ENCODE measurements at places on chromosomes 5 and 9.

- DNase-seq, result peak; percentile 70
These were observed 51.0 kb downstream of the HABP4 start for GRCh38 chr9:96500696-96501632.

DNA sequence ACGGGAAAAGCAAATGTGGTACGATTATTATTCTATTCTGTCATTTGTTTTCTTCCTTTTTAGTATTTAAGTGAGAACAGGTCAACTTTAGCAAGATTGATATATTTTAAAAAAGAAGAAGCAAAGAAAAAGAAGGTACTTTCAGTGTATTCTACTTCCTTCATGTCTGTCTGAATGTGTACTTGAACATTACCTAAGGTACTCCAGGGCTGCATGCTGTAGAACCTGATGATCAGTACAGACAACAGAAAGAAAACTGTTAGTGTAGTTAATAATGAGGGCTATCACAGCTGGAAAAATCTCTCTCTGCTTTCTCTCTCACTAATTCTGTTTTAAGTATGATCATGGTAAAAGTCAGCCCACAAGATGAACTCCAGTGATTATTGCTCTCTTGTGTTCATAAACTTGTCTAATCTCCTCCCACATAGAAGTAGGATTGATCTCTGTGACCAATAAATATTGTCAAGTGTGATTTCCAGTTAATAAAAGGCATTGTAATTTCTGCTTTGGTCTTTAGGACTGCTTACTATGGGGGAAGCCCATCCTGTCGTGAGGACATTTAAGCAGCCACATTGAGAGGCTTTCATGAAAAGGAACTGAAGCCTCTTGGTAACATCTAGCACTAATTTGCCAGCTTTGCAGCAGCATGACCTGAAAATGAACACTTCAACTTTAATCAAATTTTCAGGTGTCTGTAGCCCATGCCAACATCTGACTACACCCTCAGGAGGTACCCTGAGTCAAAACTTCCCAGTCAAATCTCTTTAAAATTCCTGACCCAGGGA lies 864.0 kb upstream of the ACO1 start:
- no peak for DNase-seq

- DNase-seq, result peak; percentile 42
These were observed 18.7 kb downstream of the LCP2 start for GRCh38 chr5:170278611-170279458.

DNA sequence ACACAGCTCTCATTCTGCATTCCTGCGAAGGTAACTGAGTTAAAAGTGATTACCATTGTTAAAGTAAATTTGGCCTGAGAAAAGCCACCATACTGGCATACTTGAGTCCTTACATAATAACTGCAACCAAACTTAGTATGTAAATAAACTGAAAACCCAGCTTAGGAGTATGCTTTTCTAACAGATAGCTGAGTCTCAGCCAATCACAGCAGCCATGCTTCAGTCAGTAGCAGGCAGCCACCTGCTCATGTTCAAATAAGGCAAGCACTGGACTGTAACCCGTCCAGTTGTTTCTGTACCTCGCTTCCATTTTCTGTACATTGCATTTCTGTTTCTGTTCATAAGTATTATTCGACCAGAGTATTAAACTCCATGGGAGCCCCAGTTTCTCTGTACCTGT lies 58.6 kb downstream of the GCNT4 start:
- DNase-seq, result no peak

GRCh38 chr9:136994180-136994887 lies 2.0 kb downstream of the CLIC3 start:
- no peak for DNase-seq

GRCh38 chr5:16797951-16798350 lies 138.1 kb downstream of the MYO10 start:
- DNase-seq, result no peak

GRCh38 chr9:117377046-117377445 lies 37.8 kb downstream of the ASTN2 start:
- no peak for DNase-seq

DNA sequence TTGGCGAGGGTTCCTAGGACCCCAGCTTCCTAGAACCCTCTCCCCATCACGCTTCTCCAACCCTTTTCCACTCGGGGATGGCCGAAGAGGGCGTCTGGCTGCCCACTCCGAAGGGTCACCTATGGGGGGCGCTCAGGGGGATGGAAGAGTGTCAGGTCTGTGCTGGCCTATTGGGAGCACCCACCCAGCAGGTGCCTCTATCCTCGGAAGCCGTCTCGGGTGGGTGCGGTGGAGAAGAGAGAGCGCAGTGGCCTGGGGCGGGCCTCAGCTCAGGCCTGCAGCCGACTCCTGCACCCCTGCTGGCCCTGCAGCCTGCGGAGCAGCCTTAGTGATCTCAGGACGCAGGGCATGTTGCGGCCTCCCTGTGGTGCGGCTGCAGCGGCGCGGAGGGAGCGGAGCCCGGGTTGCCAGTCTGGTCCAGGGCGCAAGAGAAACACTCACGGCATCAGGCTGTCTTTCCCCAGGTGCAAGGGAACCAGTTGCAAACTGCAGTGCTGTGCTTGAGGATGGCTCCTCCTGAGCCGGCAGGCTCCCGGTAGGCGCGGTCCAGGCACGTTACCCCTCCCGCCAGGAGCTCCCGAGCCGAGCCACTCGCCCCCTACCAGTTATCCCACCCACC lies 1.5 kb upstream of the IRX2 start:
- no peak for DNase-seq

DNA sequence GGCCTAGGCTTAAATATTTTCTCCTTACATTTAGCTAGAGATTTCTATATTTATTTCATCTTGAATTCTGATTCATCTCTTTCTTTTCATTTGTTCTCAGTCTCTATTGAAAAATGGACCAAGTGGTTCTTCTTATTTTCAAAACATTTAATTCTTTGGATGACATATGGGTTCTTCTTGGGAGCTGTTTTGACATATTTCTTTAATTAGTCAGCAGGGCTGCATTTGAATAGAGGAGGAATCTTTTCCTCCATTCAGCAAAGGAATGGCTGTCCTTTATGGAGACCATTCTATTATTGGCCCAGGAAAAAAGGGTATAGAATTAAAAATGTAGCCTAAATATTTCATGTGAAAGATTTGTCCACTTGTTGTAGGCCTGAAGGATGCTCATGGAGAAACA lies 109.9 kb downstream of the RPS23 start:
- no peak for DNase-seq

DNA sequence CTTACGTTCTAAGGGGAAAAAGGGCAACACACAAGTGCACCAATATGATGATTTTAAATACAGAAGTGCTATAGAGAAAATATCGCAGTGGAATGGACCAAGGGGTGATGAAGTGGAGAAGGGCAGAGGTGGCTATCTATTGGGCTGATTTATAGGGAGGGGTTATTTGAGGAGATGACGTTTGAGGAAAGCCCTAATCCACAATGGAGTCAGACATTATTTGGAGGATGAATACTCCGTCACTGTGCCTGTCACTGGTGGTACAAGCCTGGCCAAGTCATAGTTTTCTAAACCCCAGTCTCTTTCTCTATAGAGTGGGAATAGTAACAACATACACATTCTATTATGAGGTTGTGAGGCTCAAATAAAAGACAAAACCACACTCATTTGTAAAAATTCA lies 48.5 kb downstream of the MEF2C start:
- no peak for DNase-seq

- no peak for DNase-seq
These were observed 466.6 kb upstream of the DAB2 start for GRCh38 chr5:39891376-39891775.

DNA sequence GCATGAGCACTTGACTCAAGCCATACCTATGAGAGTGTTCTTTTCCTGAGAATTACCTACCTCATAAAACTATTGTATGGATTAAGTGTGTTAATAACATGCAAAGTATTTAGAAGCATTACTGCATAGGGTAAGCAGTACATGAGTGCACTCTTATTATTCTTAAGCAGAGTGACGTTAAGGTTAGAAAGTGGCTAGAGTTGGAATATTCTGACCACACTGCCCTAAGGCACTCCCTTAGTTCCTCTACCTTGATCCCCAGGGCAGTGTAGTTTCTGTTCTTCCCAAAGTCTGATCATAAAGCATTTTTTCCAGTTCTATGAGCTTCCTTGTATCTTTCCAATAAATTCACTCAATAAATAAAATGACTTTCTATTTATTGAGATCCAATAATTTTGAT lies 189.2 kb downstream of the PCSK1 start:
- no peak for DNase-seq

DNA sequence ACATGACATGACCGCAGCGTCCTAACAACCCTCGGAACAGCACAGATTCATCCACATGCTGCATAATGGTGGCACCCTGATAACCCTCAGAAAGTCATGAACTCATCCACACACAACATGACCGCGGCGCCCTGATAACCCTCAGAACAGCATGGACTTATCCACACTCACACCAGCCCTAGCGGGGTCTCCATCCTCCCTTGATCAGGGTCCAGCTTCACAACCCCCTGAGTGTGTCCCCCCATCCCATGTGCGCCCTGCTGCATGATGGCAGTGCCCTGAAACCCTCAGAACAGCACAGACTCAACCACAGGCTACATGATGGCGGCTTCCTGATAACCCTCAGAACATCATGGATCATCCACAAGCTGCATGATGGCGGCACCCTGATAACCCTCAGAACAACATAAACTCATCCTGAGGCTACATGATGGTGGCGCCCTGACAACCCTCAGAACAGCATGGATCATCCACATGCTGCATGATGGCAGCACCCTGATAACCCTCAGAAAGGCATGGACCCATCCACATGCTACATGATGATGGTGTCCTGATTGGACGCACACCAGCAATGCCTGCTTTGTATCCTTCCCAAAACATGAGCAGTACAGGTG lies 28.3 kb downstream of the SLC6A3 start:
- DNase-seq, result no peak

DNA sequence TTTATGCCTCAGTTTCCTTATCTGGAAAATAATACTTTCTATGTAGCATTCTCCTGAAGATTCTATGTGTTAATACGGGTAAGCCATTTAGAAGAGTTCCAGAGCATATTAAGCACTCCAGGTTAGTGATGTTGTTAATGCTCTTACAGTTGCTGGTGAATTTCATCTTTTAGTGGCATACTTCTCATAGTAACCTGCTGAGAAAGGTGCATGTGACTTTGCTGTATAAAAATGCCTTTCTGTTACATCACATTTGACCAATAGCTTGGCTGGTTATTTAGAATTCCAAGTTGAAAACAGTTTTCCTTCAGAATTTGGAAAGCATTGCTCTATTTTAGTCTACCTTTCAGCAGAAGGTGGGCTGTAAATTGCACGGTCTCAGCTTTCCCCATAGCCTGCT lies 27.2 kb downstream of the GCNT1 start:
- DNase-seq, result no peak

GRCh38 chr5:159762921-159763320 lies 153.4 kb upstream of the ADRA1B start:
- DNase-seq, result no peak

DNA sequence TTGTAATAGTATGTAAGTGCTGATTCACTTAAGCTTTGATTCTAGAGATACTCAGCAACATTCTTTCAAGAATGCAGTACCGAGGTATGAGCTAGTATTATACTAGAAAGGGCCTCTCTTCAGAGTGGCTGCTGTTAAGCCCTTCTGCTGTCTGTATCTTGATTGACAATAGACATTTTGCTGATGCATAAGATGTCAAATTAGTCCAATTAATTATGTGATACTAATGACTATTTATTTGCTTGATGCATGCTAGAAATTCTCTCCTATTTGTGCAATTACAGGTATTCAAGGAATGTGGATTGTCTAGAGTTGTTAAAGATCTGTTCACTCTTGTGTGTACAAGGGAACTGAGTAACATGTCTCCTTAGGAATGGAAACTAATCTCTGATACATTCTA lies 92.3 kb upstream of the PTGER4 start:
- DNase-seq, result no peak

GRCh38 chr5:135265497-135266302 lies 133.3 kb downstream of the MACROH2A1 start:
- no peak for DNase-seq

- DNase-seq, result no peak
These were observed 16.7 kb upstream of the SCGB3A1 start for GRCh38 chr5:180607861-180608571.

DNA sequence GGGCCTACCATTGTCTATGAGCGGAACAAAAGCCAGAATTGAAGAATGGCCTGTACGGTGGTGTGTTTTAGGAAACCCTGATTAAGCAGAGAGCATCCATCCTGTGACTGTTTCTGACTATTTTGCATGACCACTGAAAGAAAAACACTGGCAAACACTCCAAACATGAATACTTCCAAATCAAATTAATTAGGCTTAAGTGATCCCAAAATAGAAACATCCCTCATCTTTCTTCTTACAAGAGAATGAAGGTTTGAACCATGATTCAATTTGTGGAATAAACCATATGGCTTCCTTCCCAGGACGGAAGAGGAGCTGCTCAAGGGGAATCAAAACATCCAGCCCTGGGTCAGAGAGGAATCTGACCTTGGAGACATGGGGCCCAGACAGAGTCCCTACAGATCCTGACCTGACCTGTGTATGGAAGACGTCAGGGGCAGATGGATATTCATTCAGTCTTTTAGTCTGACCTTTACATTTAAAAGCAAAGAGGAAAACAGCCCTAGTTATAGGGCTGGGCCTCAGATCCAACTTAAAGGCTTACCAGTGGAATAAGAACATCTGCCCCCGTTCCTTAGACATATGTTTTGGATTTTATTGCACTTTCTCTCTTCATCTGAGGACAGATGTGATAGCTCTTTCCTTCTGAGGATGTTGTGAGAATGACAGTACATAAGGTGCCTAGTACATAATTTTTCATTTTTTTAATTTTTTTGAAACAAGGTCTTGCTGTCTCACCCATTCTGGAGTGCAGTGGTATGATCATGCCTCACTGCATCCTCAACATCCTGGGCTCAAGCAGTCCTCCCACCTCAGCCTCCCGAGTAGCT lies 17.6 kb upstream of the RECK start:
- DNase-seq, result no peak

GRCh38 chr9:131238402-131239021 lies 37.8 kb downstream of the FAM78A start:
- no peak for DNase-seq

GRCh38 chr5:11289208-11289607 lies 528.2 kb upstream of the DAP start:
- no peak for DNase-seq

DNA sequence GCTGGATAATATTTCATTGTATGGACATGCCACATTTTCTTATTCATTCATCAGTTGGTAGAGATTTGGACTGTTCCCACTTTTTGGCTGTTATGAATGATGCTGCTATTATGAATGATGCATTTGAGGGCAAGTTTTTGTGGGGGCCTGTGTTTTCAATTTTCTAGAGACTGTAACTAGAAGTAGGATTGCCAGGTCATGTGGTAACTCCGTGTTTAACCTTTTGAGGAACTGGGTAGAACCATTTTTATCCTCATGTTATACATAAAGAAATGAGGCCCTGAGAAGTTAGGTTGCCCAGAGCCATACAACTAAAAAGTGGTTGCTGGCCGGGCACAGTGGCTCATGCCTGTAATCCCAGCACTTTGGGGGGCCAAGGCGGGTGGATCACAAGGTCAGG lies 22.4 kb upstream of the STRBP start:
- DNase-seq, result no peak
